ENCODE measurements at places on chromosomes 3 and 15.

DNA sequence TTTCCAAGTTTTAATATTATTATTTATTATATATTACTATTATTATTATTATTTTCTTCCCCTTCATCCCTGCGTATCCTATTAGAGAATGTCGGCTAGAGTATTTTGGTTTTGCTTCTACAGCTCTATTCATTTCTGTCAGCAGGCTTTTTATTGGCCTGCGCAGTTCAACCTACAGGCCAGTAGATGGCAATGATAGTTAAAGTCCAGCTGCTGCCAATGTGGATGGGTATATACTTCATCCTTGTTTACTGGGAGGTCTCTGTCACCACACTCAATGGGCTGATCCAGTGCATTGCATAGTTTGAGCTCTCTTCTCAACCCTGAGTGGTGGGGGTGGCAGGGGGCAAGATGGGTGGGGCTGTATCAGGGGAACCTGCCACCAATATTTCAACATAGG is 799.8 kb downstream of the NSUN3 start:
- no peak for DNase-seq

- DNase-seq: no peak
Observed at GRCh38 chr3:124634210-124635168, 95.8 kb upstream of the UMPS start.

GRCh38 chr15:61050844-61051568 is 178.1 kb downstream of the RORA start:
- DNase-seq: no peak

DNA sequence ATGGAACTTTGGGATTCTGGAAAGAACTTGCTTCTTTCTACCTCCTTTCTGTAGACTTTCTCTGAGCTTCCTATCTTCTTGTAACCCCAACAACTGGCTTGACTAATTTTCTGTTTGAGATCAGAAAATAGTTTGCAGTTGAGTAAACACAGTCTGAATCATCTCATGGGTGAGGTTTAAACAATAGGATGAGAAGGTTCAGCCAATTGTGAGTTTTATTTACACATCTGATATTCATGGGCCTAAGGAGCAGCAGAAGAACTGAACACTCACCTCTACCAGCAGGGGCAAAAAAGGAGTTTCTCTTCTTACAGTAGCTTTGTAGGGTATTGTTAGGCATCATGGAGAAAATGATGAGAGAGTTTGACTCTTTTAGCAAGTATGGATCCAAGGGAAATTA is 54.2 kb downstream of the DTWD1 start:
- no peak for DNase-seq

All from NCI-H1436 treated with DMSO at 0.1 percent for 48 hours (cell line).